ENCODE measurements at places on chromosomes 2 and 18.

GRCh38 chr2:130286983-130287655 is 55.6 kb upstream of the IMP4 start:
- no peak for DNase-seq

GRCh38 chr2:1742681-1743395 is 1.5 kb downstream of the PXDN start:
- DNase-seq: no peak

- DNase-seq: no peak
Measured at GRCh38 chr18:25798046-25798445, 292.4 kb downstream of the SS18 start.

GRCh38 chr2:205816268-205816667 is 134.0 kb downstream of the NRP2 start:
- DNase-seq: no peak

All from nucleus accumbens (tissue), 56 donors.